ENCODE measurements at places on chromosomes 7 and 10.

GRCh38 chr10:80500572-80501380 is 36.9 kb upstream of the SH2D4B start:
- DNase-seq, result peak; percentile 62

- DNase-seq, result no peak
These were observed 34.6 kb upstream of the PDK4 start for GRCh38 chr7:95630702-95631458.

DNA sequence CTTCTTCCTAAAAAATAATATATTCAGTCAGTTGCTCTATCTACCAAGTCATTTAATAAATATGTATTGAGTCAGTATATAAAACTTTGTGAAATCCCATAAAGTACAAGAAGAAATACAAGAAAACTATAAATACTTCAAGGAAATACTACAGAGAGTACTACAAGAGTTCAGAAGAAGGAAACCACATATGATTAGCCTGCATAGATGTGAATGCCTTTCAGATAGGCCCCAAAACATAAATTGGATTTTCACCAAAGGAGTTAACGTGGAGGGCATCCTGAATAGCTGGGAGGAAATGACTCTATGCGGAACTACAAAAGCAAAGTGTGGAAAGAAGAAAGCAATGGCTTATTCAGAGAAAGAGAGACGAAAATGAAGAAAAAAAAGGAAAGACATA is 120.1 kb downstream of the LRRN3 start:
- no peak for DNase-seq

DNA sequence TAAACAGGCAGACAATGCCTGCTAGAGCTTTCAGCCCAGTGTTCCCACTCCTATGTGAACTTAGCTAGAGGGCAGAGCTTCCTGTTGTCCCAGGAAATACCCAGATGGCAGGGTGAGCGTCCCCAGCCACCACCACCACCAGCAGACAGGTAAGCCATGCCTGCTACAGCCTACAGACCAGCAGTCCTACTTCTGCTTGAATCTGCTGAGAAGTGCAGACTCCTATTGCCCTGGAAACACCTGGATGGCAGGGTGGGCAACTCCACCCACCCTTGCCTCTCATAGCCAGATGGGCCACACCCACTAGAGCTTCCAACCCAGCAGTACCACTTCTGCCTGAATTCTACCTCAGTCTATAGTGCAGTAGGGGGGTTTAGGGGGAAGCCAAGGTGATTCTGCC is 64.4 kb downstream of the FBXL13 start:
- no peak for DNase-seq

GRCh38 chr10:13671904-13672303 is 85.1 kb downstream of the PRPF18 start:
- no peak for DNase-seq

GRCh38 chr10:46169736-46170135 is 117.1 kb upstream of the ANTXRL start:
- DNase-seq, result no peak

DNA sequence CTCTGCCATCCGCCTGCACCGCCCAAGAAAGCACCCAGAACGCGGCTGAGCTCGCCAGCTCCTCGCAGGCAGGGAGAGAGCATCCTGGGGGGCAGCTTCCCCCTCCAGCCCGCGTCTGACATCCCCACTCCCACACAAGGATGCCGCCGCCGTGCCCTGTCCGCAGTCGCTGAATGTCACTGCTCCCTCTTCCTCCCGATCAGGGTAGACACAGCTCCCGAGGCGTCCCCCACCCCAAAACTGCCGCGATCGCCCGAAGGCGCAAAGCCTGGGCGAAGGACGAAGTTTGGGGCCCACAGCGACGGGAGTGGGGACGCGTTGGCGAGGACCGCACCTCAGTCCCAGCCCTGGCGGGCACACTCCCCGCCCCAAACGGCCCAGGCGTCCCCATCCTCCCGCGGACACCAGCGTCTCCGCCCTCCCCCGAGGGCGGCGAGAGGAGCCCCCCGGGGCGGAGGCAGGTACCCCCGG is 1.5 kb upstream of the KAT6B start:
- DNase-seq, result peak; percentile 60

All from stimulated activated naive CD8-positive, alpha-beta T cell treated with anti-CD3 and anti-CD28 coated beads, Interleukin-15, Interleukin-2, amounts not matched to agents 100 U/mL and 50 U/mL, for 24 hours (primary cell).